ENCODE measurements at places on chromosomes 1 and 21.

DNA sequence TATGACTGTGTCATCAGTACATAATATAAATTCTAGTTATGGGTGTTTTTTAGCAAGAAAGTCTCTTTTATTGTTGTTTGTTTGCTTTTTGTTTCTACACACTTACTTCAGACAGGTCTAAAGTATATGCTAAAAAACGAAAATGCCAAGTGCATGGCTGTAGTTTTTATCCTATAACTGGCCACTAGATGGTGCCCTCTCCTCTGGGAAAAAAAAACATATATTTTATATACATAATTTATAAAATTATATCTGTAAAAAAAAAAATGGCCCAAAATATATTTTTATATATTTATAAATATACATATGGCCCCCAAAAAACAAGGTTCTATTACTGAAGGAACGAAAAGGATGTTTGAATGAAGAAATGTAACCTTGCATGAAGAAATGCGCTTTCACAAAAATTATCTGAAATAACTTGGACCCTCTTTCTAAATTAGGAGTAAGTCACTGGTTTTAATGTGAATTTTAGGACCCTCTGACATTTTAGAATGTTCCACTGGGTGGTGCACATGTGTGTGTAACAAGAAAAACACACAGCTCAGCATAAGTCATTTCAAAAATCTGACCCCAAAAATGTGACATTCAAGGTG lies 93.5 kb downstream of the TTLL7 start:
- DNase-seq: no peak

DNA sequence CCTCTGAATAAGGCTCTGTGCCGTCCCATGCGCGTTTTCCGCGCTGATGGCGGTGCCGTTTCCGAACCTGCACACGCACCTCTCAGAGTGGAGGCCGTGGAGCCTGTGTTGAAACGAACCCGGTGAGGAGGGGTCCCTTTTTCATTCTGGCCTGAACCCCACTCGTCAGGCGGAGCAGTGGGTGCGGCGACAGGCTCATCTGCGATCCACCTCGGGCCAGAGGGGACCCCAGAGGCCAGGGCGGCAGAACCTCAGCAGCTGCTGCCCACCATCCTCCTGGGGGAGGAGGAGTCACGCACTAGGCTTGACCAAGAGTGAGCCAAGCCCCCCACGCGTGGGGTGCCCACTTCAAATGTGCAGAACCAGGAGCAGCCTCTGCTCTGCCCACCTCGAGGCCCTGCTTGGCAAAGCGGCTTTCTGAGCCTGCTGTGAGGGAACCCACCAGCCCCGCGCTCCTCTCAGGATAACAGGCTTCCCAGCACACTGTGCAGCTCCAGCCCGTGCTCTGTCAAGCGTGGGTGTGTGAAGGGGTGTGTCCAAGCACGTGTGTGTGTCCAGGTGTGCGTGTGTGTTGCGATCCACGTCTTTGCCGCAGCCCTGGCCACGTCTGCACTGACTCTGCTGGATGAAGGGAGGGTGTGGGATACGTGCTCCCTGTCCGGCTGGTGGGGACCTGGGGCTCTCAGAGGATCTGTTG lies 6.8 kb downstream of the PRDM16 start:
- no peak for DNase-seq

DNA sequence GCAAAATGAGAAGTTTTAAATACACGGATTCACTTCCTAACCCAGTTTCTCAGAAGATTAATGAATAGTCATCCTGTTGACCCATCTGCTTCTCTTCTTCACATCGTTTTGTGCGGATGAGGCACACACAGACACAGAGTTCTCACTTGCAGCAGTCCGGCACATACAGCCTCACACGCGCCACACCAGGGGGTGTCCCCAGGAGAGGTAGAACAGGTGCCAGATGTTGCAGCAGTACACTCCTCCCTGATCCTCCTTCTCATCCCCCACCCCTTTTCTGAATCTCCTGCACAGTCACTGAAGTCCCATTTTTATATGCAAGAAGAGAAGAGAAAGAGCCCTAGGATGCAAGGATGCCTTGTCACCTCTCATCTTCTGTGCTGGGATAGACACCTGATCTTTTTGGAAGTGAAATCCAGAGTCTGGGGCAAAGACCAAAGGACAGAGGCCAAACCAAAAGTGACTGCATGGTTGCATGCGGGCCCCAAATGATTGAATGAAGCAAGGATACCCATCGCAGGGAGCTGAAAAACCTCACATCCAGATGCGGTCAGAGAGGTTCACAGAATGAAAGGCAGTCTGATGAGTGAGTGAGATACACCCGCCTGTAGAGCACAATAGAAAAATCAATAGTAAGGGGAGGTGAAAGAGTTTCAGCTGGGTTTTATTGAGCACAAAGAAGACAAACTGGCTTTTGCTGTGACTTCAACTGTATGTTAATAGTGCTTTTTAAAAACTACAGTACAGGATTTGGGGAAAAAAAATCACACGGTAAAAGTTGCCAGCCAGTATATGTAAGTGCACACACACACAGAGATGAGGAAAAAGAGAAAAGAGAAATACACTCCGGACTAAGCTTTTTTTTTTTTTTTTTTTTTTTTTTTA lies 28.9 kb downstream of the PBX1 start:
- DNase-seq: no peak

GRCh38 chr1:4045397-4046010 lies 145.4 kb upstream of the C1orf174 start:
- no peak for DNase-seq

DNA sequence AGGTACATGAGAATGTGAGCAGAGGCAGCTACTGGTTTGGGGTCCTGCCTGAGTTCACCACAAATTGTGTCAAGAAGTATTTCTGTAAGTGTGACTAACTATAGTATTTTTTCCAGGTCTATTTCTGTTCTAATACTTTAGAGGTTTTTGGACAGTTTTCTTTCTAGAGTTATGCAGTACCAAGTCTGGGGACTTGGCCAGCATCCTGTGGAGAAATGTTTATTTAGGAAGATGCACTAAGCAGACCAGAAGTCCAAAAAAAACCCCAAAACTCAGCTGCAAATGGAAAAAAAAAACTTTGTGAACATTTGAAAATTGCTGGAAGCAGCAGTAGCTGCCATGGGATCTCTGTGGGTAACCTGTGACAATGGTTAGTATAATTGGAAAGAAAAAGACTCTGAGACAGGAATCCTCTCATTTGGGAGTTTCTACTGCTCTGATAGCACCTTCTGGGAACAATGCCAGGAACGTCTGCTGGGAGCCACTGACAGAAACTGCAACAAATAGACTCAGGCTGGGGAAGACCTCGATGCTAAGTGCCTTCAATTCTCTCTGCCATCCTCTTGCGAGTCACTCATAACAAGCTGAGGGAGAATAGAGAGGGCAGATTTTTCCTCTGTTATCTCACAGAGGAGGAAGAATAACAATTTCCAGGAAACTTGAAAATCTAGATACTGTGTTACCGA lies 37.6 kb downstream of the OR10R2 start:
- no peak for DNase-seq

DNA sequence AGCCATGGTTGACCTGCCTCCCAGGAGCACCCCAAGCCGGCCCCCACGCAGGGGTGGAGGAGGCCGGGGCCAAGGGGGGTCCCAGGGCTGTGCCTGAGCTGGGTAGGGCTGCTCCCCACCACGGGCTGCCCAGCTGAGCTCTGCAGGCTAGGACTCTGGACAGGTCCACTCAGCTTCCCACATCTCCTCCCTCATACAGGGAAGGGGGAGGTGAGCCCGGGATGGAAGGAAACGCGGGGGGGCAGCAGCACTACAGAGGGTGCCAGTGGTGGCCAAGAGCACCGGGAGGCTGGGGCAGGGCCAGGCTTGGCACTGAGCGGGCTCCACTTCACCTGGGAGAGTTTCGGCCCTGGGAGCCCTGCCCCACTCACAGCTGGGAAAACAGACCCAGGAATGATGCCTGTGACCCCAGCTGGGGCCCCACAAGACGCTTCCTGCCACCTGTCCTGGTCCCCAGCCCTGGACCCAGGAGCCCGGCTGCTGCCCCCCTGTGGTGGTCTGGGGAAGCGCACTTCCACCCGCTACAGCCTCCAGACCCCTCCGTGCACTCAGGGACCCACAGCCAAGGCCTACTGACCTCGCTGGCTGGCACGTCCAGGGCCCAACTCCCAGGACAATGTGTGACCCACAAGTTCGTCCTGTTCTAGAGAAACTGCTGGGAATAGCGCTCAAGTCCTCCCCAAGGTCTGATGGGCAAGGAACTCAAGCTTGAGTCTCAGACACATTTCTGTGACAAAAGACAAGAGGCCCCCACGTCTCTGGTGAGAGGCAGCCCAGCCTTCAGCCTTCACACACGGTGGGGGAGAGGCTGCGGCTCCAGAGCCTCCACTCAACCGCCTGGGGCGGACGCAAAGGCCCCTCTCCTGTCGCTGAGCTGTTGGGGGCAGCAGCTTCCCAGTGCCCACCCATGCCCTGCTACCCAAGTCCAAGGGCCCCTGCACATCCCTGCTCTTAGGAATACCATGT lies 3.0 kb downstream of the AURKAIP1 start:
- DNase-seq: peak; percentile 69

GRCh38 chr1:76764638-76765454 lies 102.4 kb upstream of the ST6GALNAC5 start:
- no peak for DNase-seq

- no peak for DNase-seq
Measured at GRCh38 chr21:44952116-44952928, 12.5 kb downstream of the SLX9 start.

DNA sequence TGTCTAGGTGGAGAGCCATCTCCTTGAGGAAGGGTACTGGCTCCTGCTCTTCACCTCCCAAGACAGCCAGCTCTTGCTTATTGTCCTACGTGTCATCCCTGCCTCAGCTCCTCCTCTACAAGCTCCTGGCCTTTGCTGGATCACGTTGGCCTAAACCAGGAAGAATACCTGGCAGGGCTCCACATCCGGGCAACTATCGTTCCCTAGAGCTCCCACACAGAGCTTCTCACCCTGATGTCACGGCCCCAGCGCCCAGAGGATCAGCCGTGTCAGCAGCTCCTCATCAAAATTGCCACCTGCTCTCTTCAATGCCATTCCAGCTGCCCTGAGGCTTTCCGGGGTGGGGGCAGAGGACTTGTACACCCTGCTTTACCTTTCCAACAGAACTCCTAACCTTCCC lies 1.9 kb upstream of the TPM3 start:
- DNase-seq: no peak

DNA sequence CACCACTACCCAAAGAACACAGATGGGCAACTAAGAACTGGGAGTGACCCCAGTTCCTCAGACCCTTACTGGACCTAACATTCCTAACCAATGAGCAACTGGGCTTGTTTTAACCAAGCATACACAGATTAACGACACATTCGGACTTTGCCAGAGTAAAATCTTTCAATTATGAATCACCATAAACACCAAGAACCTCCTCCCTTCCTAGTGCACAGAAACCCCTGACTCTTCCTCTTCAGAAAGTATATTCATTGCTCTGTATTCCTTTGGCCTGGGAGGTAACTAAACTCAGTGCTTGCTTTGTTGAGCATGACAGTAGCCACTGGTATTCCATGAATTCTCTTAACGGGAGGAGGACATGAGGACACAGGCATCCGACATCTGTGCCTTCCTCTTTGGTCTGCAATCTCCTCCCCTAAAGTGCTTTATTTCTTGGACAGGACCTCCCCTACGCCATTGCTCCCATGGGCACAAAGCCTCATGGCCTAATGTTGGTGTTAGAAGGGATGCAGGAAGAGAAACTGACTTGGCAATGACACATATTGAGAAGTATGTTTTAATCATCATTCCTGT lies 42.7 kb downstream of the SEC16B start:
- DNase-seq: no peak

- no peak for DNase-seq
Measured at GRCh38 chr1:243378669-243379068, 122.8 kb downstream of the SDCCAG8 start.

Data from CD4-positive, alpha-beta T cell treated with Interleukin-15 for 1 hour (primary cell).